ENCODE measurements at places on chromosomes 13 and 19. TPM values are rescaled to one million over a fixed set of nuclear protein-coding genes. Genes with fewer than 3 reads are reported as not detected.

DNA sequence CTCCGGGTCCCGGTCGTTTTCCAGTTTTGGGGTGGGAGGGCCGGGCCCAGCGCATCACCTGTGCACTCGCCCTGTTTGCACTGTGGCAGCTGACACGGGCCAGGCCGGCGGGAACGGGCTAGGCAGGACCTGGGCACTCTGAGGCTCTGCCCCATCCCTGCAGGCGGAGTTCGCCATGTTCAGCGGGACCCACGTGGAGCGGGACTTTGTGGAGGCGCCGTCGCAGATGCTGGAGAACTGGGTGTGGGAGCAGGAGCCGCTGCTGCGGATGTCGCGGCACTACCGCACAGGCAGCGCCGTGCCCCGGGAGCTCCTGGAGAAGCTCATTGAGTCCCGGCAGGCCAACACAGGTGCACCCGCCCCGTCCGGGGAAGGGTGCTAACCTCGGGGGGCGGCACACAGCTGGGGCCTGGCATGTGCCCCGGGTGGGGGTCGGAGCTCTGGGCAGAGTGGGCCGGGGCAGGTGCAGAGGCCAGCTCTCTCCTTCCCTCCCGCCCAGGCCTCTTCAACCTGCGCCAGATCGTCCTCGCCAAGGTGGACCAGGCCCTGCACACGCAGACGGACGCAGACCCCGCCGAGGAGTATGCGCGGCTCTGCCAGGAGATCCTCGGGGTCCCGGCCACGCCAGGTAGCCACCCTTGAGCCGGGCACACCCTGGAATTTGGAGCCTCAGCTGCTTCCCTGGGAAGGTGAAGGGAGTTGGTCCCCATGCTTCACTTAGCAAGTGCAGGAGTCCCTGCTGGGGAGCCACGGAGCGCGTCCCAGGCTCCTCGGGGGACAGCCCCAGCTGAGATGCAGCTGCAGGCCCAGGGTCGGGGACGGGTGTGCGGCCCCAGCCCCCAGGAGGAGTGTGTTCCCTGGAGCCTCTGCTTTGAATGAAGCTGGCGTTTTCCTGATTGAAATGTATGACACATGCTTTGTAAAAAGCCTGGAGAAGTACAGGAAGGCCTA lies 9.3 kb upstream of the ZNF554 start:
- H3K27ac ChIP-seq, result no peak overlapping the region
- DNase-seq, result no peak
- H3K27me3 ChIP-seq, result no peaks in the 10 kb centered on the region
- peaks cover 18% of the 10 kb centered on the region for H3K36me3 ChIP-seq

GRCh38 chr19:47152632-47153031 lies 22.0 kb downstream of the SAE1 start:
- peak; percentile 83 for DNase-seq
- H3K4me3 ChIP-seq, result no peak overlapping the region
- H3K27ac ChIP-seq, result peak overlapping the region; percentile 52
- H3K4me1 ChIP-seq, result peaks cover 8% of the 10 kb centered on the region
- H3K36me3 ChIP-seq, result no peaks in the 10 kb centered on the region
- H3K27me3 ChIP-seq, result no peaks in the 10 kb centered on the region

- H3K36me3 ChIP-seq, result no peaks in the 10 kb centered on the region
- no peaks in the 10 kb centered on the region for H3K4me1 ChIP-seq
- no peak overlapping the region for H3K4me3 ChIP-seq
- no peak overlapping the region for H3K27ac ChIP-seq
- DNase-seq, result no peak
- H3K27me3 ChIP-seq, result no peaks in the 10 kb centered on the region
Measured at GRCh38 chr13:110509478-110509926, 52.0 kb downstream of the RAB20 start.

DNA sequence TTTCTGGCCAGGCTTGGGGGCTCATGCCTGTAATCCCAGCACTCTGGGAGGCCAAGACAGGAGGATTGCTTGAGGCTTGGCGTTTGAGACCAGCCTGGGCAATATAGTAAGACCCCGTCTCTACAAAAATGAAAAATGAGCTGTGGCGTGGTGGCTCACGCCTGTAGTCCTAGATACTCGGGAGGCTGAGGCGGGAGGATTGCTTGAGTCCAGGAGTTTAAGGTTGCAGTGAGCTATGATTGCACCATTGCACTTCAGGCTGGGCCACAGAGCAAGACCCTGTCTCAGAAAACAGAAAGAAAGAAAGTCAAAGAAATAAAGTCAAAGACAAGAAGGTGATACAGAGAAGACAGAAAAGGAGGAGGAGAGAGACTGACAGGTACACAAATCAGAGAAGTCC lies 2.5 kb upstream of the CACNG6 start:
- H3K27ac ChIP-seq, result no peak overlapping the region
- no peaks in the 10 kb centered on the region for H3K36me3 ChIP-seq
- DNase-seq, result no peak
- peaks cover 20% of the 10 kb centered on the region for H3K27me3 ChIP-seq
- no peak overlapping the region for H3K4me3 ChIP-seq
- H3K4me1 ChIP-seq, result no peaks in the 10 kb centered on the region

DNA sequence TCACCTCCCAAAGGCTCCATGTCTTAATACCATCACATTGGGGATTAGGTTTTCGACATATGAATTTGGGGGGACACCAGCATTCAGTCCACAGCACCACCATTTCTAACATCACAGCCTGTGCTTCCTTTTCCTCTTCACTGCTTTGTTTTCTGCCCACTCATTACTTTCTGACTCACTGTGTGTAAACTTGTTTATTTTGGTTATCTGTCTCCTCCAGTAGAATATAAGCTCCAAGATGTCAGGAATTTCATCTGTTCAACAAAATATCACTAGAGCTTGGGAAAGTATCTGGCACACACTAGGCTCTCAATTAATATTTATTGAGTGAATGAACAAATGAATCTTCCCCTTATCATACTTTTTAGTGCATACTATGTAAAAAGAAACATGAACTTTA lies 152.0 kb downstream of the NUFIP1 start:
- no peak overlapping the region for H3K4me3 ChIP-seq
- no peaks in the 10 kb centered on the region for H3K27me3 ChIP-seq
- H3K36me3 ChIP-seq, result no peaks in the 10 kb centered on the region
- H3K27ac ChIP-seq, result no peak overlapping the region
- H3K4me1 ChIP-seq, result no peaks in the 10 kb centered on the region

The DACH1 gene
- total RNA-seq, result 18.0 TPM

Data from prostate gland (tissue), 2 donors.